Mesothelial cell of epicardium (in vitro differentiated cells): ENCODE measurements at places on chromosomes 6 and 20. TPM values are rescaled to one million over a fixed set of nuclear protein-coding genes. Genes with fewer than 3 reads are reported as not detected.

GRCh38 chr20:54194724-54195438, 13.0 kb upstream of the PFDN4 start:
- no peaks in the 10 kb centered on the region for H3K36me3 ChIP-seq
- peaks cover 15% of the 10 kb centered on the region for H3K4me1 ChIP-seq
- H3K4me3 ChIP-seq = no peak overlapping the region
- DNase-seq = no peak

- H3K27me3 ChIP-seq = peaks cover 39% of the 10 kb centered on the region
- H3K4me1 ChIP-seq = no peaks in the 10 kb centered on the region
- no peak overlapping the region for H3K27ac ChIP-seq
- DNase-seq = no peak
- no peaks in the 10 kb centered on the region for H3K36me3 ChIP-seq
These were observed 37.0 kb upstream of the XRN2 start for GRCh38 chr20:21266191-21266536.

DNA sequence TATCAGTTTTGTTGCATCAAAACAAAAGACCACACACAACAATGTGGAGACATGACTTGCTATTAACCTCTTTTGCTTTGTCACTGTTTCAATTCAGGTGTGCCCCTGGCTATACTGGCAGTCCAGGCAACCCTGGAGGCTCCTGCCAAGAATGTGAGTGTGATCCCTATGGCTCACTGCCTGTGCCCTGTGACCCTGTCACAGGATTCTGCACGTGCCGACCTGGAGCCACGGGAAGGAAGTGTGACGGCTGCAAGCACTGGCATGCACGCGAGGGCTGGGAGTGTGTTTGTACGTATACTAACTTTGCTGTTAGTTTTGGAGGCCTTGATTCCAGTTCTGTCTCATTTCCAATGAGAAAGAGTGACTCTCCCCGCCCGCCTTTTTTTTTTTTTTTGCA, 356.9 kb downstream of the ARHGAP18 start:
- peaks cover 13% of the 10 kb centered on the region for H3K4me1 ChIP-seq
- H3K4me3 ChIP-seq = no peak overlapping the region
- H3K36me3 ChIP-seq = no peaks in the 10 kb centered on the region

GRCh38 chr6:96162711-96163120, 146.9 kb downstream of the FUT9 start:
- no peak for DNase-seq
- no peak overlapping the region for H3K27ac ChIP-seq
- no peaks in the 10 kb centered on the region for H3K27me3 ChIP-seq
- H3K4me3 ChIP-seq = no peak overlapping the region
- H3K4me1 ChIP-seq = peaks cover 6% of the 10 kb centered on the region
- H3K36me3 ChIP-seq = peaks cover 2% of the 10 kb centered on the region

Gene WFDC2
- total RNA-seq = 57.8 to 61.9 TPM (median 61.3 TPM) in 3 replicates
